ENCODE measurements at places on chromosomes 5 and 9.
A peak's percentile ranks its signal among the peaks of the same experiment; 100 is the strongest.

- no peak overlapping the region for H3K27ac ChIP-seq
- no peak overlapping the region for H3K4me3 ChIP-seq
- H3K27me3 ChIP-seq, result no peaks in the 10 kb centered on the region
- no peaks in the 10 kb centered on the region for H3K36me3 ChIP-seq
- no peaks in the 10 kb centered on the region for H3K4me1 ChIP-seq
These were observed 169.1 kb upstream of the MAST4 start for GRCh38 chr5:66427139-66427442.

GRCh38 chr9:90961375-90961774 lies 159.8 kb downstream of the SYK start:
- no peak overlapping the region for H3K4me3 ChIP-seq
- H3K4me1 ChIP-seq, result no peaks in the 10 kb centered on the region
- H3K27ac ChIP-seq, result no peak overlapping the region

GRCh38 chr5:157747173-157747740 lies 3.7 kb downstream of the LSM11 start:
- no peaks in the 10 kb centered on the region for H3K4me1 ChIP-seq
- no peak for DNase-seq
- no peaks in the 10 kb centered on the region for H3K36me3 ChIP-seq

- H3K4me1 ChIP-seq, result no peaks in the 10 kb centered on the region
- no peak overlapping the region for H3K27ac ChIP-seq
- no peaks in the 10 kb centered on the region for H3K27me3 ChIP-seq
- H3K36me3 ChIP-seq, result no peaks in the 10 kb centered on the region
- H3K4me3 ChIP-seq, result no peak overlapping the region
These were observed 506.2 kb downstream of the GABRG2 start for GRCh38 chr5:162573758-162574157.

- no peaks in the 10 kb centered on the region for H3K27me3 ChIP-seq
- peaks cover 2% of the 10 kb centered on the region for H3K4me1 ChIP-seq
- DNase-seq, result no peak
- H3K27ac ChIP-seq, result peak overlapping the region; percentile 60
- no peak overlapping the region for H3K4me3 ChIP-seq
These were observed 8.4 kb downstream of the CDK9 start for GRCh38 chr9:127794001-127794791.

DNA sequence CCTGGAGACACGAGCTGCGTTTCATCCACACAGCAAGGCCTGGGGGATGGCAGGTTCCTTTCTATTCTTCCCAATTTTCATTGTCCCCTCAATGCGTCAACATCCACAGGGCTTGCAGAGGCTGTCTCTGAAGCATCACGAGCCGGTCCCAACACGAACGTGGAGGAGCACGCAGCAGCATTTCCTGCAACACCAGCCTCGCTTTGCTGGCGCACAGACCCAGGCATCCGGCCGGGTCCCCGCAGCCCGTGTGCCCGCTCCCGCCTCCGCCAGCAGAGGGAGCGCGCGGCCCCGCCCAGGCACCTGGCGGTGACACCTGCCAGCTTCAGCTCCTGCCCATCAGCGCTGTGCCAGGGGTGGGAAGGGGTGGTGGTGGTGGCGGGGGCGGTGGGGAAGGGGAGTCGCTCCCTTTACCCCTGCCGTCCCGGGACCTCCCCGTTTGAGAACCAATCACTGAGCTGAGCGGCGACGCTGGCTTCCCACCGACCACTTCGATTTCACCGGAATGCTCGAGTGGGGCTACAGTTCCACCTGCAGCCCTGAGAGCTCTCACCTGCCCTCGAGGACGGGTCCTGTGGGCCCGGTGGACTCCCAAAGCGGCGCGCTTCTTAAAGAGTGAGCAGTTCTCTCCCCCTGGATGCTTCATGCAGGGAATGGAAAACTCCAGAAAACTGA lies 464.5 kb downstream of the ICE1 start:
- DNase-seq, result no peak
- no peak overlapping the region for H3K4me3 ChIP-seq
- no peak overlapping the region for H3K27ac ChIP-seq
- H3K27me3 ChIP-seq, result no peaks in the 10 kb centered on the region

DNA sequence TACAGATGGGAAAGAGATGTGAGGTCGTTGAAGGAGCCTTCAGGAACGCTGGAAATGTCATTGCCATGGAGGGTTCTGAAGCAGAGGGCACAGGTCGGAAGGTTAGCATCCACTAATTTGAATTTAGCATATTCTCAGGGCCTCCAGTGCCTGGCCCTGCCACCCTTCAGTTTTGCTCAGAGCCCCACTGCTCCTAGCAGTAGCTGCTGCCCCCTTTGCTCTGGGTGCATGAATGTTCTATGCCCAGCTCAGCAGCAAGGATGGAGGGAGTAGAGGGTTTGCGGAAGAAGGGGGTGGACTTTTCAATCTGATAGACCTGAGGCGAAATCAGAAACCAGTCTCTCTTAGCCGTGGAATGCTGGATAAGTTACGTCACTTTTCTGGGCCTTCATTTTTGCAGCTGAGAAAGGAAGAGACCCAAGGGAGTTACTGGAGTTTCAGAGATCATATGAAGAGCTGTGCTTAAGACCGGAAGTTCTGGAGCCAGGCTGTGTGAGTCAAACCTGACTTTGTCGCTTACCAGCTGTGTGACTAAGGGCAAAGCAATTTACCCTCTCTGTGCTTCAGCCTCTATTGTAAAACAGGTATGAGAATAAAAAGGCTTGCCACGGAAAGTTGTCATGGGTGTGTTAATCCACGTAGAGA lies 133.2 kb upstream of the PANK3 start:
- no peak for DNase-seq
- no peaks in the 10 kb centered on the region for H3K4me1 ChIP-seq
- H3K36me3 ChIP-seq, result no peaks in the 10 kb centered on the region
- no peaks in the 10 kb centered on the region for H3K27me3 ChIP-seq
- no peak overlapping the region for H3K4me3 ChIP-seq

DNA sequence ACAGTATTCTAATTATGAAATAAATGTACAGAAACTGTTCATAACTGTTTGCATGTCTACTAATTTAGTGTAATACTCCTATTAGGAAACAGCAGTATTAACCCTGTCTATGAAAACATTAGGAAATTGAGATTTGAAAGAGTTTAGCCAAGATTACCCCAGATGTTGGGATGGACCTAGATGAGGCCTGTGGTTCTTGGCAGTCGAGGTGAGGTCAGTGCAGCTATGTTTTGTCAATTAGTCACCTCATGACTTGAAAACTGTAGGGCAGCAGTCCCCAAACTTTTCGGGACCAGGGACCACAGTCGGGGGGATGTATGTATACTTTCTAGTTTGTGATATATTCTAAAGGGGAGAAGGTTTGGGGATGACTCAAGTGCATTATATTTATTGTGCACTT lies 4.7 kb downstream of the LNPEP start:
- no peak overlapping the region for H3K27ac ChIP-seq
- no peak overlapping the region for H3K4me3 ChIP-seq
- no peaks in the 10 kb centered on the region for H3K36me3 ChIP-seq
- no peaks in the 10 kb centered on the region for H3K27me3 ChIP-seq
- DNase-seq, result no peak
- no peaks in the 10 kb centered on the region for H3K4me1 ChIP-seq

- H3K27ac ChIP-seq, result peak overlapping the region; percentile 93
- peak; percentile 57 for DNase-seq
- peaks cover 61% of the 10 kb centered on the region for H3K4me1 ChIP-seq
- H3K36me3 ChIP-seq, result no peaks in the 10 kb centered on the region
- H3K27me3 ChIP-seq, result no peaks in the 10 kb centered on the region
These were observed 28.4 kb downstream of the RUSC2 start for GRCh38 chr9:35518225-35518821.

DNA sequence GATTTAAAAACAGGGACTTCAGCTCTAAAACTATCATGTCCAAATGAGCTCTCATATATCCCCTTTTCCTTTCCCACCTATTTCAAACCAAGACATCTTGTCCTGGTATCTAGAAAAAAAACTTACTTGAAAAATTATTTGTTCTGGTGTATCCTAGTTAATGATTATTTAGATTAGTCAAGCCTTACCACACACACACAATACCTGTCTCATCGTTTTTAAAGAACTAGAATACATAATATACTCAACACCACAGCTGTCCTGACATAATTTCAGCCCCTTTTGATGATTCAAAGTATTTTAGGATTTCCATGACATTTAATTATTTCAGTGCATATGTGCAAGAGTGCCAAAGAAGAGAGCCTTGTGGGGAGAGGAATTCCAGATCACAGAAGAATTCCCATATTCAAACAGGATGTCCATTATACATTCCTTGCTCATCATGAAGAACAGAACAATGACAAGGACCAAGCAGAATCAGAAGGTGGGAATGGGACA lies 233.7 kb downstream of the SMARCA2 start:
- H3K36me3 ChIP-seq, result no peaks in the 10 kb centered on the region
- no peaks in the 10 kb centered on the region for H3K27me3 ChIP-seq
- no peak overlapping the region for H3K4me3 ChIP-seq
- no peaks in the 10 kb centered on the region for H3K4me1 ChIP-seq
- no peak for DNase-seq

GRCh38 chr9:97660847-97661246 lies 27.2 kb downstream of the NCBP1 start:
- DNase-seq, result no peak
- H3K27ac ChIP-seq, result no peak overlapping the region
- no peak overlapping the region for H3K4me3 ChIP-seq
- peaks cover 3% of the 10 kb centered on the region for H3K36me3 ChIP-seq

All from breast epithelium (tissue), 4 donors.